Stimulated activated naive CD8-positive, alpha-beta T cell treated with anti-CD3 and anti-CD28 coated beads, Interleukin-15, amount 100 ng/mL, for 72 hours (primary cell): ENCODE measurements at places on chromosomes 13 and 19.
A peak's percentile ranks its signal among the peaks of the same experiment; 100 is the strongest.

DNA sequence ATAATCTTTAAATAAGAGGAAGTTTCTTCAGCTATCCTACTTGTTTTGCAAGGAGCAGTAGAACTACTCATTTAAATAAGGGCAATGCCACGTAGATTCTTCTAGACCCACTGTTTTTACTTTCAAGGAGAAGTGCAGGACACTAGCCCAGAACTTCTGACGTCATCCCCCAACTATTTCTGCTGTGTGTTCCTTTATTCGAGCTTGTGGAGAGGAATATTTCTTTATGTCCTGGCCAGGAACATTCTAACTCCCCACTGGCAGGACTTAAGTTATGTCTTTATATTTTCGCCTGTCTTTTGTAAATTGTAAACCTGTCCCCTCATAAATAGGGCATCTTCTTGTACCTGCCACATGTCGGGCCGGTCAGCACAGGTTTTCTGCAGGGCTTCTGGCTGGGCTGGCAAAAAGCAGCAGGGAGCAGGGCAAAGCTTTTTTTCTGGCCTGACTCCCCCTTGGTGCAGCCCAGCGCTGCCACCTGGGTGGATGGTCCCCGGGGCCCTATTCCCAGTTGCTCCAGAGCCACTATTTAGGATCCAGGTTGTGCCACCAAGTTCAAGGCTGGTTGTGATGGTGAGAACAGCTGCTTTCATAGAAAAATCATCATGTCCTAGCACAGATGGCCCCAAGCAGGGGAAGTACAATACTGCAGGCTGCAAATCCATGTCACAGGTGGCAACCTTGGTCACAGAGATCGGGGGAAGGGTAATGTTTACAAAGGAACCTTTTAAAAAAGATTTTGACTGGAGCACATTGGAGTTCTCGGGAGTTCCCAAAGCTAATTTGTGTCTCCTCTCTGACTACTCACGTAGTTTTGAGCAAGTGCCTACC lies 1.8 kb downstream of the MBNL2 start:
- peak; percentile 17 for DNase-seq

DNA sequence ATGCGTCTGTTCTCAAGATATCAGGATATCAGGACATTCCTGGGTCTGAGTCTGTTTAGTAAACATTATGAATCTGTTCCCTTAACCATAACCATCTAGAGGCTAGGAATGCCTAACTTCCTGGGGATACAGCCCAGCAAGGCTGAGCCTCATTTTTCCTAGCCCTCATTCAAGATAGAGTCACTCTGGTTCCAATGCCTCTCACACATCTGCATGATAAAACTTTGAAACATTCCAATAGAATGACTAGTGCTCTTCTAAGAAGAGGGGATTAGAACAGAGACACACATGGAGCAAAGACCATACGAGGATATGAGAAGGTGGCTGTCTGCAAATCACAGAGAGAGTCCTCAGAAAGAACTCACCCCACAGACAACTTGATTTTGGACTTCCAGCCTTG lies 20.6 kb upstream of the CABP5 start:
- no peak for DNase-seq

DNA sequence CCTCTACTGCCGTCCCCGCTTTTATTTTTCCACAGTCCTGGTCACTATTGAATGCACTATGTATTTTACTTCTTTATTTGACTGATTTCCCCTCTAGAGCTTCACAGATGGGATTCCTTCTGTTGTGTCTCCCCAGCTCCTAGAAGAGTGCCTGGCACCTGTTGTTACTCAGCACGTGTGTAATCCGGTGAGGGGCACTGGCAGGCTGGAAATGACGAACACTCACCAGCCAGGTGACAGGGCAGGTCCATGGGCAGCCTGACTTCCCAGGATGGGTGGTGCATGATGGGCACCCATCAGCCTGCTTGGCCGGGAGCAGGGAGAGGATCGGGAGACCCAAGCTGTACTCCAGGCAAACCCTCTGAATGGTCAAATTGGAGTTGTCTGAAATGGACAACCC lies 67.2 kb downstream of the CEBPG start:
- no peak for DNase-seq

GRCh38 chr19:5216141-5216847 lies 124.3 kb downstream of the PTPRS start:
- DNase-seq = no peak

- no peak for DNase-seq
These were observed 14.3 kb downstream of the CRX start for GRCh38 chr19:47836038-47836437.

GRCh38 chr19:10471909-10472308 lies 31.2 kb downstream of the KEAP1 start:
- DNase-seq = no peak

DNA sequence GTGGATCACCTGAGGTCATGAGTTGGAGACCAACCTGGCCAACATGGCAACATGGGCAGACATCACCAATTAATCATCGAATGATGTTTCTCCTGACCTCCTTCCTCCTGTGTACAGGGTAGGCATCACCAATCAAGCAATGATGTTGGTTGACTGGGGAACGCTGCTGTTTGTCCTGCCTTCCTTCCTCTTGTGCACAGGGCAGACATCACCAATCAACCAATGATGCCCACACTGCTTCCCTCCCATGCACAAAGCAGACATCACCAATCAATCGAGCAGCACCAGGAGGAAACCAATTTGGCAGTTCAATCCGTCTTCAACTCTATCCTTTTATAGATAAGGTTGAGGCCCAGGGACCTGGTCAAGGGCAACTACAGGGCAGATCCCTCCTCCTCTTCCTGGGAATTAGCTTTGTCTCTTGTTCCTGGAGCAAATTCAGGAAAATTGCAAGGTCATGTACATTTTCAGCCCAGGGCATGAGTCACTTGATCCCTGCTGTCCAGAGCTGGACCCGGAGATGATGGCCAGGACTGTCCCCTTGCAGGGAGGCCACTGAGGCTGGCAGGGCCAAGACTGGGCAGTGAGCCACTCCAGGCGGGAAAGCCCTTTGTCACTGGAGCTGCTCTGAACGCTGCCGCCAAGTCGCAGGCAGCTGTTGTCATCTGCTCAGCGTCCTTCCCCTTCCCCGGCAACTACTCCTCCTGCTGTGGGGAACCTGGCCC lies 5.3 kb upstream of the CSNK1G2 start:
- DNase-seq = peak; percentile 37

DNA sequence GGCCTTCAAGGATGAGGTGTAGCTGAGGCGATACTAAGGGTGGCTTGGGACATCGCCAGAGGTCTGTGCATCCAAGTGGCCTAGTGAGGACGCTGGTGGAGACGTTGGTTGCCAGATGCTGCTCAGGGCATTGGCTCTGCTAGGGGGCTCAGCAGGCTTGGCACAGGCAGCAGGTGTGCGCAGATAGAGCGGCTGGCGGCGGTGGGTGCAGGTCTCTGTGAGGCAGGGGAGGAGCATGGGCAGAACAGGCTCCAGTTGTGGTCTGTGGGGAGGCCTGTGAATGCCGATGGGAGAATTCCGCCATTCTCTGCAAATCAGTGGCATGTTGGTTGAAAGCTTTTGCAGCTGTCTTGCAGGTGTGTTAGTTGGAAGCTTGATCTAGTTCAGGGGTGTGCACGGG lies 21.2 kb downstream of the PRAM1 start:
- DNase-seq = no peak

DNA sequence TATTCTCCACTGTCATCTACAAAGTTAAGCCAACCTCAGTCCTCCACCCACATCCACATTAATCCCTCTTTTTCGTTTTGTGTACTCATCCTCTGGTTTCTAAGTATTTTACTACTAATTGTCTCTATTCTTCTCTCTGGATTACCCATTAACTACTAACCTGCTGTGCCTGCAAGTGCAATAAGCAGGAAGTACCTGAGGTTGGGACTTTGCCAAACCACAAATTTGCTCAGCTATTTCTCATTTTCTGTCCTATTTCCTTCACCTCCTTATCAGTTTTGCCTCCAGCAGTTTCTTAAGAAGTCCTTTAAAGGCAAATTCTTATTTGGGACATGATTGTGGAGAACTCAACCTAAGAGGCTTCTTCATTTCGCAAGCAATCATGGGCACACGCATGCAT lies 1708.9 kb downstream of the SLITRK5 start:
- DNase-seq = no peak

DNA sequence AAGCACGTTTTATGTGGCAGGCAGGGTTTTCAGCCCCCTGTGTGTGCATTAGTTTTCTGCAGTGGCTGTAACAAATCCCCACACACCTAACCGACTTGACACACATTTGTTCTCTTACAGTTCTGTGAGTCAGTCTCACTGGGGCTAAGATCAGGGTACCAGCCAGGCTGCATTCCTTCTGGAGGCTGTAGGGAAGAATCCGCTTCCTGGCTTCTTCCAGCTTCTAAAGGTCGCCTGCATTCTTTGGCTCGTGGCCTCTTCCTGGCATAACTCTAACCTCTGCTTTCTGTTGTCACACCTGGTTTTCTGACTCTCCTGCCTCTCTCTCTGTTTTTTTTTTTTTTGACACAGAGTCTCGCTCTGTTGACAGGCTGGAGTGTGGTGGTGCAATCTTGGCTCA lies 6.4 kb downstream of the ELSPBP1 start:
- no peak for DNase-seq

DNA sequence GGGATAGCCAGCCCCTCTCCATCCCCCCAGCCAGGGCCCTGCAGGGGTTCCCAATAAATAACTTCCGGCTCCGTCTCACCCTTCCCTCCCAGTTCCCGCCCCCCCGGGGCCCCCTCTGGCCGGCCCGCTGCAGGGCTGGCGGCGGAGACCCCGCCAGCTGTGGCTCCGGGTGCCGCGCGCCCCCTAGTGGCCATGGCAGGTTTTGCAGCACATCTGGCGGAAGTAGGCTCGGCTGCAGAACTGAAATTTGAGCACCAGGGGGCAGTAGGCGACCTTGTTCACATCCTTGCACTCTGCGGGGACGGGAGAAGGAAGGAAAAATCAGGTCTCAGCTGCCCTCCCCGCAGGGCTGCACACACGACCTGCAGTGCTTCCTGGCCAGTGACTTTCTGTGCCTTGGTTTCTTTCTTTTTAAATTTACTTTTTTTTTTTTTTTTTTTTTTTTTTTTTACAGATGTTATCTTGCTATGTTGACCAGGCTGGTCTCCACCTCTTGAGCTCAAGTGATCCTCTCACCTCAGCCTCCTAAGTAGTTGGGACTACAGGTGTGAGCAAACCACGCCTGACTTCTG lies 3.6 kb upstream of the MYO1F start:
- DNase-seq = peak; percentile 86

GRCh38 chr13:29547153-29547552 lies 48.3 kb downstream of the SLC7A1 start:
- DNase-seq = no peak

- DNase-seq = no peak
These were observed 3.7 kb downstream of the CDC34 start for GRCh38 chr19:535017-535835.
